NCI-H446 (cell line): ENCODE measurements at places on chromosomes 7 and 10.

GRCh38 chr7:690478-691360 lies 35.8 kb upstream of the DNAAF5 start:
- DNase-seq: no peak

DNA sequence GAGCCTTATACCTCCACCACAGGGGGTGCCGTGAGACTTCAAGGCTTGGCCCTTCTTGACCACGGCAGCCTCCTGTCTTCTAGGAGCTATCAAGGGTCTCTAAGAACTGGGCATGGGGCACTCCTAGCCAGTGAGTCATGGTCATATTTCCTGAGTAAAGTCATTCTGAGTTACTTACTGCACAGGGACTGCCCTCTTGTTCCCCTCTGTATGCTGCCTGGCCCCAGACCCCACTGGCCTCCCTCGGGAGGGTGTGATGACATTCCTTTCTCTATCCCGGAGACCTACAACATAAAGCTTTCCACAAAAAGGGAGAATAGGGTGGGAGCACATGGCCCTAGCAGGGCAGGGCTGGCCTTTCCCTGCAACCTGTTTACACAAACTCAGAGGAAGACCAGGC lies 21.4 kb downstream of the DPCD start:
- no peak for DNase-seq

DNA sequence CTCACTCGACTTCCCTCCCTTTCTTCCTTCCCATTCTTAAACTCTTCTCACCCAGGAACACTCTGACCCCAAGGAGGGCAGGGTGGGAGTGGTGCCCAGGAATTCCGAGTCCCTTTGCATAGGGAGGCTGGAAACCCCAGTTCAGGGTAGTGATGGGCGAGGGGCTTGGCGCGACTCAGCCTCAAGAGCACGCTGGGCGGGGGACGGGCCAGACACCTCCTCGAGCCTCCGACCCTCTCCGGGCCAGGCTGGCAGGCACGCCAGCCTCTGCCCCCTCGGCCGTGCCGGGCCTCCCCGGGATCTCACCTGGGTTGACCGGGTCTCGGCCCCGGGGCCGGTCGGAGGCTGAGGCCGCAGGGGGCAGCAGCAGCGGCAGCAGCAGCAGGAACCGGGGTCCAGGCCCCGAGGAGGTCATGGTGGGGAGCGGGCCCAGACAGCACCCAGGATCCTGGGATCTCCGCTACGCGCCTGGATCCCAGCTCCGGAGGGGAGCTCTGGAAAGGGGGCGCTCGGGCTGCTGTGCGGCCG lies 457 bp downstream of the PLOD3 start:
- DNase-seq: no peak

GRCh38 chr7:116950889-116951351 lies 2.4 kb upstream of the ST7 start:
- DNase-seq: no peak

GRCh38 chr7:105388356-105389087 lies at the start of gene SRPK2:
Gene SRPK2, minus strand, starts transcription at chr7:105388921.
- no peak for DNase-seq

- DNase-seq: no peak
Measured at GRCh38 chr10:113612154-113612553, 51.7 kb downstream of the NRAP start.

DNA sequence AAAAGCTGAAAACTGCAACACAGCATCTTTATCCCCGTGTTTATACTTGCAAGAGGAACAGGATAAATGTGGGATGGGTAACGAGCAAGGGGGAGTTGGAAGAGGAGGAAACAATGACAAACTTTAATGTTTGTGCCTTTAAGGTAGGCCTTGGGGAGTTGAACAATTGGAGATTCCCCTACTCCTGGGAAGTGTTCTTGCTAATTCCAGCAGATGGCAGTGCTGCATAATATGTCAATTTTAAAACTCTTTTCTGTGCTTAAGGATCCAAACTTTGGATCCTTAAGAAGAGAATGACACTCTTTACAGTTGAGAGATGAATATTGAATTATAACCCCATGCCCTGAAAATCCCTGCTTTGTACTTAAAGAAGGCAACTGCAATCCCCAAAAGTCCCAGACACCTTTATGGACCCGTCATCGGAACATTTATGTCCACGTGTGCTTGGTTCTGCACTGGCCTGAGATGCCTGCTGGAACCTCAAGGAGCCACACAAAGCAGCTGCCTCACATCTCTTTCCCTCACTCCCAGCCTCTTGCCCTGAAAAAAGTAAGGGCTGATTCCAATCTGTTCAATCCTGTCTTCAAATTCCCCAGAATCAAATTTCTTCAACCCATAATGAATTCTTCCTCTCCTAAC lies 12.0 kb downstream of the IFIT5 start:
- DNase-seq: peak; percentile 26

GRCh38 chr7:7354674-7355073 lies 172.3 kb downstream of the C1GALT1 start:
- no peak for DNase-seq

DNA sequence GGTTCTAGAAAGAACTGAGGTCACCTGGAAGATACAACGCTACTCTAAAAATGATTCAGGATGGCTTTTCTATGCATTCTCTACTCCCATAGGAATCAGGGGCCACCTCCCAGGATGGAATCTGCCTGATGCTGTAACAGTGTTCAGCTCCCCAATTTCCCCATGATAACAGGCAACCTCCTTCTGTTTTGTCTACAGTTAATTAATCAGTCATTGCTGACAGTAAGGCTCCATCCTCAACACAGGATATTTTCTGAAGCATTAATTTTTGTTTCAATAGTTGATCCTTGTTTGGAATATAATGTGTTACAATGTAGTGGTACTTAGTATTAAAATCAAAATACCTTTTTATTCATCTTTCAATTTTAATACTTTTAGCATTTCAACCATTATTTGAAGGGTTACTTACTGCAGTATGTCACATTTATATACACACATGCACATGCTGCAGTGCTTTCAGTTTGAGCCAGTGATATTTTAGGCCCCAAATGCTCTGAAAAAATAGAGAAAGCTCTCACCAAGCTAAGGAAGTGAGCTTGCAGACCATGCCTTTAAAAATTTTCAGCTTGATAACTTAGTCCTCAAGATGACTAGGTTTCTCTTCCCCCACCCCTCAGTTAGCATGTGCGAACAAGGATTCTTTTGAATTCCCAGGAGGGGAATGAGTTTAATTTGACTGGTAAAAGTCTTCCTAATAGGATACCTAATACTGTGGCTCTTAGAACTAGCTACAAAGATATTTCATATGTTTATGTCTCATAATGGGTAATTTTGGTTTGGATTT lies 592 bp upstream of the PIK3CG start:
- DNase-seq: no peak

GRCh38 chr7:108716783-108717182 lies 147.1 kb downstream of the DNAJB9 start:
- no peak for DNase-seq
